Psoas muscle (tissue), 8 donors: ENCODE measurements at places on chromosomes 6 and 20. TPM values are rescaled to one million over a fixed set of nuclear protein-coding genes. Genes with fewer than 3 reads are reported as not detected.

Gene MACROD2
- total RNA-seq, result 0.67 TPM

DNA sequence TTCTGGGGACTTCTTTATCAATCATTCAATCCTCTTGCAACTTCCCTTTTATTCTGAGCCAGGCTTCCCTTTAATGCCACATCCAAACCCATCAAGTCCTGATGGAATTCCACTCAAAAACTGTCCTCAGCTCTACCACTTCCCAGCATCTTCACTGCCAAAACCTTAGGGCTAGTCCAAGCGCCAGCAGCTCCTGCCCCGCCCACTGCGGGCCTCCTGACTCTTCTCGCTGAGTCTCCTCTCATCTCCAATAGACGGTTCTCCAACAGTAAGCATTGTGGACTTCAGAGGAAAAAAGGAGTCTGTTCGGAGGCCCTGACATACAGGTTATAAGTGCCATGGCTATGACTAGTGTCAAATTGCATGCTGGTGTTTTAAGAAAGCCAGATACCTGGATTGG lies 38.7 kb upstream of the CNKSR3 start:
- DNase-seq, result no peak

DNA sequence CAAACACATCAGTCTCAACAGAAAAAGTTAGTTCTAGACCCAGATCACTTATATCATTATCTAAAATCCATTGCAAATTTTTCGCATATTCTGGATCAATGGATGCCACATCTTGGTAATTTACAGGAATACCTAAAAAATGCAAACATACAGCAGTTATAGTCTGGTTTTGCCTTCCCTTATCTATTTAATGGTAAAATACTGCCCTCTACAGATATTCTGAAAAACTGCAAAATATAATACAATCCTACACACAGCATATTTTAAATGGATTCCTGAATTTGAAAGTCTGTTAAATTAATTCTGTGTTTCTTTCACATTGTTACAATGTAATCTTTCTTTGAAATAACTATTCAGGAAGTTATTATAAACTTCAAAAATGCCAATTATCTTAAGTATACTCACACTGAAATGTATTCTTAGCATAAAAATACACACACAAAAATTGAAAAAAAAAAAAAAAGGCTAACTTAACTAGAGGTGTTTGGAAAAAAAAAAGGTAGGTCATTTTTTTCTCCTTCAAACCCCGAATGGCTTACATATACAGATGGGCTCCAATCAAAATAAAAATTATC lies 88.4 kb downstream of the HACE1 start:
- DNase-seq, result no peak

DNA sequence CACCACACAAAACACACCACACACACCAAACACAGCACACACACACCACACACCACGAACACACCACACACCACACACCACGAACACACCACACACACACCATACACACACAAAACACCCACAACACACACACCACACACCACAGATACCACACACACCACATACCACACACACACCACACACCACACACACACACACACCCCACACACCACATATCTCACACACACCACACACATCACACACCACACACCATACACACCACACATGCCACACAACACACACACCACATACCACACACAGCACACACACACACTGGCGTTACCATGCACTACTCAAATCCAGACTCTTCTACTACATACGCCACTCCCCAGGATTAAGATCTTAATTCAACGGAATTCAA lies 118.9 kb upstream of the THBS2 start:
- no peak for DNase-seq

DNA sequence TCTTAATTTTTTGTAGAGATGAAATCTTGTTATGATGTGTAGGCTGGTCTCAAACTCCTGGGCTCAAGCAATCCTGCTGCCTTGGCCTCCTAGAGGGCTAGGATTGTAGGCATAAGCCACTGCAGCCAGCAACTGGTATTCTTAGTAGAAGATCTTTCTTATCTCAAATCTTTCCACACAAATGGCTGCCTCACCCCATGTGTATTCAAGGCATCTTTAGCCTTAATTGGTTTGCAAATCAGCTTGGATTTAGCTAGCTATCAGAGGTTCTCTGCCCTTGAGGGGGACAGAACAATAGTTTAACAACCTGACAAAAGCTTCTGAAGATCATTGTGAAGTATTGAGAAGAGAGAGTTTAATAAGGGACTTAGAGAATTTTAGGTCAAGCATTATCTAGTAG lies 17.9 kb upstream of the ABRACL start:
- no peak for DNase-seq

DNA sequence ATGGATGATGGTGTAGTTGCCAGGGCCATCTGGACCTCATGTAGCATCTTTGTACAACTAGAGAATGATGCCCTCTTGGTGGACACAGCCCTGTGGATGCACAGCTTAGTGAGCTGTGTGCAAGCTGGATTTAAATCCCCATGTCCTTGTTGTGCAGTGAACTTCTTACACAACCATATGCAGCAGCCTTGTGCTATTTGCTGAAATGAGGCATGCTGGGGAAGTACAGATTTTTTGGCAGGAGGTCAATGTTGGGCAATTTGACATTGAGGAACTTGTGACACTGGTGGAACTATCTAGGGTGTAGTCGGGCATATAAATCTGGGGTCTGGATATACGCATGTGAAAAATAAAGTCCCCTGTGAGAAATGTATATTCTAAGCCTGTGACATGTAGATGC lies 5.8 kb upstream of the CDC5L start:
- no peak for DNase-seq

DNA sequence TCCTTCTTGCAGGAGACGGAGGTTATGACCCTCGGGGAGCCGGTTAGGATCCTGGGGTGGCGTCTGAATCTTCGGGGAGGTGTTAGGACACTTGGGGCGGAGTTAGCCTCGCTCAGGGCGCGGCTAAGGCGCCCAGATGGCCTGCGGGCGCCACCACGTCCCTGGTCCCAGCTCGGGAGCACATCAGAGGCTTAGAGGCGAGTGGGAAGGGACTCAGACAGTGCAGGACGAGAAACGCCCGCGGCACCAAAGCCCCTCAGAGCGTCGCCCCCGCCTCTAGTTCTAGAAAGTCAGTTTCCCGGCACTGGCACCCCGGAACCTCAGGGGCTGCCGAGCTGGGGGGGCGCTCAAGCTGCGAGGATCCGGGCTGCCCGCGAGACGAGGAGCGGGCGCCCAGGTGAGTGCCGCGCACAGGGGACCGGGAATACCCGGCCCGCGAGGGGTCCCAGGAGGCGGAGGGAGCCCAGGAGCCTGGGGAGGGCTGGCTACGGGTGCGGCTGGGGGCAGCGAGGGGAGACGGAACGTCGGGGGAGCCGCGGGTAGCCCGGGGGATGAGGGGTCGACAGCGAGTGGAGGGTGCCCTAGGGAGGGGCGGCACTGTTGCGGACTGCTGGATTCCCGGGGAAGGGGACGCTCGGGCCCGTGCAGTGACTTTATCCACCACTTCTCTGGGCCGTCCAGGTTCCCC lies at the start of gene HCK:
Gene HCK, plus strand, starts transcription at position 153 of the 688 bp plus-strand sequence.
- DNase-seq, result peak; percentile 28

DNA sequence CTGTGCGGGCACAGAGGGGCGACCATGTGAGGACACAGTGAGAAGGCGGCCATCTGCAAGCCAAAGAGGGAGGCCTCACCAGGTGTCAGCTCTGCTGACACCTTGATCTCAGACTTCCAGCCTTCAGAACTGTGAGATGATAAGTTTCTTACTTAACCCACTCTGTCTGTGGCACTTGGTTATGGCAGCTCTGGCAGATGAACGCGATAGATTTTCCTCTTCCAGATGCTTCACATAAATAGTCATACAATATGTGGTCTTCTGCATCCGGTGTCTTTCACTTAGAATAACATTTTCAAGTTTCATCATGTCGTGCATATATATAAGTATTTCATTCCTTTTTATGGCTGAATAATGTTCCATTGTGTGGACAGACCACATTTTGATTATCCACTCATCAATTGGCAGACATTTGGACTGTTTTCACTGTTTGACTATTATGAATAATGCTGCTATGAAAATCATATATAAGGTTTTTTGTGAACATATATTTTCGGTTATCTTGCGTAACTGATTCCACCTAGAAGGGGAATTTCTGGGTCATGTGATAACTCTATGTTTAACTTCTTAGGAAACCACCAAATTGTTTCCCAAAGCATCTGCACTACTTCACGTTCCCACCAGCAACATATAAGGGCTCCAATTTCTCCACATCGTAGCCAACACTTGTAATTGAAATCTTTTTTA lies 30.2 kb downstream of the PRR18 start:
- DNase-seq, result no peak

- no peak for DNase-seq
These were observed 455.0 kb upstream of the SOX4 start for GRCh38 chr6:21138336-21139069.

- no peak for DNase-seq
These were observed 956 bp downstream of the CHRNA4 start for GRCh38 chr20:63359937-63360849.

GRCh38 chr20:63587776-63588591 lies 13.9 kb upstream of the HELZ2 start:
- DNase-seq, result no peak

DNA sequence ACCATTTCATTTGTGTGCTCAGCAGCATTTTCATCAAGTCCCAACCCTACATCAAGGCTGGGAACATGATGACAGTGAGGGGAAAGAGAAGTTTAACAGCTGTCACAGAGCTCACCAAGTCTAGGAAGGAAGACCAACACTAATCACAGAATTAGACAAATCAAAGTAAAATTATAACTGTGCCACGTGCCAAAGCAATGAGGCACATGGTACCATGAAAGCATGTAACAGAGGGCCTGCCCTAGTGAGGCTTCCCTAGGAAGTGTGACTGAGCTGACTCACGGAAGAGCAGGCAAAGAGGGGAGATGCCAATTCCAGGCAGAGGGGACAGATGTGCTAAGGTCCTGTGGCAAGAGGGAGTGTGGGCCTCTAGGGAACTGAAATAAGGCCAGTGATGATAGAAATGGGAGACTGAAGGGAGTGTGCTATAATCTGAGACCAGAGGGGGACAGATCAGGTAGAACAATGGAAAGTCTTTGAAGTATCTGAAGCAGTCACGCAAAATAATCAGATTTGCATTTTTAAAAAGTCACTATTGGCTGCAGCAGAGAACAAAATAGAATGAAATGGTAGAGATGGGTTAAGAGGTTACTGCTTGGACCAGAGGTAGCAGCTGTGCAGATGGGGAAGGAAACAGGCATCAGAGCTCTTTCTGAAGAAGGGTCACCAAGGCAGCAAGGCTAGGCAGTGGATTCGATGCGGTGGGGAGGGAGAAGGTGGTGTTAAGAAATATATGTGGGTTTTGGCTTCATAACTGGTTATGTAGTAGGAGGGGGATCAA lies 86.8 kb downstream of the GPR6 start:
- DNase-seq, result no peak
